Suprapubic skin (tissue), 4 donors: ENCODE measurements at places on chromosomes 12 and 14.

- DNase-seq, result no peak
These were observed 267.8 kb downstream of the KTN1 start for GRCh38 chr14:55847766-55848165.

DNA sequence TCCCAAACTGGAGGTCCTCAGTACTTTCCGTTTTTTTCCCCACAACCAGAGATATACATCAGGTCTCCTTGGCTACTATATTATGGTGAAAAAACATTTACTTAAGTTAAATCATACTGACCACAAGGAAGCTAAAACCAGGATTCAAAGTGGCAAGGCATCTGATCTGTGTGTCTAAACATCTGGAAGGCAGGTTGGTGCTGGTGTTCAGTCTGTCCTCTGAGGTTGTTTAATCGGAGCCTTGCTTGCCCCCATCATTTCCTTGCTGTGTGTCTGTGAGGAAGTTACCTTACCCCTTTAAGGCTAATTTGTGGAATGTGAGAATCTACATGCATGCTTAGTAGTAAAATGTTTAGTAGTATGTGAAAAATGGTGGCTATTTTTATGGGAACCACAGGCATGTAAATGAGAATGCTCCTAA lies 75.6 kb downstream of the GALNT4 start:
- DNase-seq, result no peak

GRCh38 chr12:77861317-77861716 lies 30.6 kb downstream of the NAV3 start:
- no peak for DNase-seq

- no peak for DNase-seq
These were observed 1.8 kb downstream of the ZDHHC22 start for GRCh38 chr14:77139540-77140358.

DNA sequence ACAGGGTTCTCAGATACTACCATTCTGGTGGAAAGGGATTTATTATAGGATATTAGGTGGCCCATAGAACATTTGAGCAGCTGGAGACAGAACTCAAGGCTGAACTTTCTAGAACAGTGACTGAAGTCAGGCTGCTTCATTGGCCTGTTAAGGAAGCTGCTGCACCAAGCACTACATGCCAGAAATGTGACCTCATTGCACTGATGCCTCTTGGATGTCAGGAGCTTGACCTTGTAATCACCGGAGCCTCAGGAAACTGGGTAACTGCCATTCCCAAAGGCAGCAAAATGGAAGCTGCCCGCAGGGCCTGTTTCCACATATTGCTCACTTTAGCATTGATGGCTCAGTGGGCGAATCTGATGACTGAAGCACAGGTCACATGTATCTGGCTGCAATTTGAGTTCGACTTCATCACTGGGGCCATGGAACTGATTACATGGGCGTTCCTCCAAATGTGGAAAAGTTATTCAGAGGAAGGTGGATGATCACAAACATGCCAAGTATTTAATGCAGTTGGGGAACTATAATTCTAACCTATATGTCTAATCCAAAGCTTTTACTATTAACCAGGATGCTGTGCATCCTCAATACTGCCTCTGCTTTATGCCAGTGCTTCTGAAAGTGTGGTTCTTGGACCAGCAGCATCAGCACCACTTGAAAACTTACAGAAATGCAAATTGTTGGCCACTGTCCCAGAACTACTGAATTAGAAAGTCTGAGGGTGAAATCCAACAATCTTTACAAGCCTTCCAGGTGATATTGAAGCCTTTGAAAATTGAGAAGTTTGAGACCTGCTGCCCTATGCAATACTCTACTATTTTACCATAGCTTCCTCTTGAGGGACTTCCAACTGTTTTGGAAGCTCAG lies 337.2 kb upstream of the NAV3 start:
- no peak for DNase-seq

DNA sequence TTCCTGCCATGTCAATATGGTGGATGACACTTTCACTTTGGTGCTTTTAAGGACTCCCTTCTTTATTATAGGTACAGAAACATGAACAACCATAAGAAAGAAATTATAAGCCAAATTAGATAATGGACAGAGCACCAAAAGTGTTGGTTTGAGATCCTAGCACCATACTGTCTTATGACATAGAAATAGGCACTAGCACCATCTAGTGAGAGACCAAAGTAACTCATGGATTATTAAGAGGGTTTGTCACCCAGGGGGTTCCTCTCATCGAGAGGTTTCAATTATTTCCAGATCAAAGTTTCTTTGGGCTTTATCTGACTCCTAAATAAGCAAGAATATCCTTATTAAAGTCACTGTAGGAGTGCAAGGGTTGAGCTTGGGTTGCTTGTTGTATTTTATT lies 153.0 kb upstream of the DIO2 start:
- no peak for DNase-seq

GRCh38 chr12:124168016-124168786 lies 126.7 kb upstream of the RFLNA start:
- DNase-seq, result no peak

DNA sequence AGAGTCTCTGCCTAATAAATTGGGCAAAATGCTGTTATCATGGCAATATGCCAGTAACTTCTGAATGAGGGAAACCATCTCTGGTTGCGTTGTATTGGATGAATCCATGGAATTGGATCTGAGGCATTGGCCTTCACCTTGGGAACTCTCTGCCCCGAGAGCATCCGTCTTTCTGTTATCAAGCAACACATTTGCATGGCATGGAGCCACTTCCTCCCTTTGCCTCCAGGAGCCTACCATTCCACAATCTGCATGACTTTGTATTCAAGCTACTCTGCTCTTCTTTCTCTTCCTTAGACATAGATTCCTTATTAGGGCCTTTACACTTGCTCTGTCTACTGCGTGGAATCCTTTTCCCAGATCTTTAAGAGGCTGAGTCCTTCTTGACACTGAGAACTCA lies 57.2 kb downstream of the RIC8B start:
- DNase-seq, result no peak

- no peak for DNase-seq
These were observed 41.1 kb downstream of the GPR19 start for GRCh38 chr12:12654691-12655460.

DNA sequence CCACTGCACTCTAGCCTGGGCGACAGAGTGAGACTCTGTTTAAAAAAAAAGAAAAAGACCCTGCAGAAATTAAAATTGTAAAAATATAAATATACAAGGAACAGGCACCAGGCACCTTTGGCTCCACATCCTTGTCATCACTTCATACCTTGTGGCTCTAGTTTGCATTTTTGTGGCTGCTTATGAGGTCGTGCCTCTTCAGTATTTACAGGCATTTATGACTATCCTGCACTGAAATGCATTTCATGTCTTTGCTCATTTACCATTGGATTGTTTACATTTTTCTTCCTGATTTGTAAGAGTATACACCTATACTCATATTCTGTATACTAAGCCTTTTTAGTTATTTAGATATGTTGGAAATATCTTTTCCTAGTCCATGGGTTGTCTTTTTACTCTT lies 20.1 kb downstream of the BICD1 start:
- no peak for DNase-seq

DNA sequence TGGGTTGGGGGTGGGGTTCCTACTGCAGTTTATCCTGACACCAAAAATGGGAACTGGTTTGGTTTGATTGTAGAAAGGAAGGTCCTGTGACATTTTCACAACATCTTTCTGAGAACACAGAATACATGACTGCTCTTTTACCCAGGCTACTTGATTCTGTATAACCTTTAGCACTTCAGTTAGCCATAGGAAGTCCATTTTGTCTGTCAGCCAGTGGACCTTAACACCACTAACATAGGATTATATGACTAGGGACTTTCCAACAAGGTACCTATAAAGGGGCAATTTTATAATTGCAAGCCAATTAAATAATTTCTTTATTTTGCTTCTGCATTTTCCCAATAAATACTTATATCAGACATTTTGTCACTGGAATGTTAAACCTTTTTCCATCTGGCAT lies 489.2 kb upstream of the MIS18BP1 start:
- no peak for DNase-seq

- no peak for DNase-seq
These were observed 22.3 kb downstream of the MNAT1 start for GRCh38 chr14:60756847-60757246.

DNA sequence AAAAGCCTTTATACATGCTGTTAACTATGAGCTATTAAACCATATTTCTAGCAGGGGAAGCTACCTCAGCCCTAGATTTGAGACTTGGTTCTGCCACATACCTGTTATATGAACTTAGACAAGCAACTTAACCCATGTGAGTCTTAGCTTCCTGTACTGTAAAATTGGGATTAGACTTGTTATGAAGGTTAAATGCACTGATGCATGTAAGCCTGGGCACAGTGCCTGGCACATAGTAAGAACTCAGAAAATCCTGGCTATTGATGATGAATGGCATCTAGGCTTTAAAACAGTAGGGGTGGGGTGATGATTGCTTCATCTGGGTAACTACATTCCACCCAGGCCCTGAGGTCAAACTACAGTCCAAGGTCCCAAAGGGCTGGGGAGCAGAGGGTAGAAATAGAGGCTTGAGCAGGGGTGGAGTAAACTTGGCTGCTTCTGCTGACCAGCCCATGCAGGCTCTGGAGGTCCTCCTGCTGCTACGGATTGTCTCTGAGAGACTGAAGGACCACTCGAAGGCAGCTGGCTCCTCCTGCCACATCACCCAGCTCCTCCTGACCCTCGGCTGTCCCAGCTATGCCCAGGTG lies 11.3 kb downstream of the ESPL1 start:
- no peak for DNase-seq

DNA sequence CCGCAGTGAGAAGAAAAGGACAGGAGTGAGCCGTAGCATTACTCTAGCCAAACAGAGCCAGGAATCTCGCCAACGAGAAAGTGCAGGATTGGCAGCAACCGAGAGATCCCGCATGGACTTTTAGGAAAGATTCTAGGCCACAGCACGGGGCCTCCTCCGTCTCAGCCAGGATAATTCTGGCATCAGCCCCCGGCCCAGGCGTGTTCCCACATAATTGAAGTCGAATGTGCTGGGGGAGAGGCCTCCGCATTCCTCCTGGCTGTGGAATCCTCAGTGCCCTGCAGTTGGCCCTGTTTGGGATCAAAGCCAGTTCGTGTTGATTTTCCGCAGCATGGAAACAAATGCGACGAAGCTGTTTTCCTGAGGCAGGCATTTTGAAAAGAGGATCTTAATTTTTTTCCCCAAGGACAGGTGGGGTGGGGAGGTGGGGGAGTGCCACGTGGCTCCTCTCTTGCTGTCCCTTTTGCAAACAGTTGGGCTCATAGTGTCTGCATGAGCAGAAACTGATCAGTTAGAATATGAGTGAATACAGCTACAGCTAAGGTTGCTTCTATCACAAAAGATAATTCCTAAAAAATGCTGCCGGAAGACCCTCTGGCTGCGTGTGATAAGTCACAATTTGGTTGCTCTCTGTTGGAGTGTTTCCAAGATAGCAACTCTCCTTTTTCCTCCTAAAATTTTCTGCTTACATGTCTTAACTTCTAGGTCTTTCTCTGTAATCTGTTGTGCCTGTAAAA lies 37.3 kb upstream of the ATXN2 start:
- peak; percentile 85 for DNase-seq

DNA sequence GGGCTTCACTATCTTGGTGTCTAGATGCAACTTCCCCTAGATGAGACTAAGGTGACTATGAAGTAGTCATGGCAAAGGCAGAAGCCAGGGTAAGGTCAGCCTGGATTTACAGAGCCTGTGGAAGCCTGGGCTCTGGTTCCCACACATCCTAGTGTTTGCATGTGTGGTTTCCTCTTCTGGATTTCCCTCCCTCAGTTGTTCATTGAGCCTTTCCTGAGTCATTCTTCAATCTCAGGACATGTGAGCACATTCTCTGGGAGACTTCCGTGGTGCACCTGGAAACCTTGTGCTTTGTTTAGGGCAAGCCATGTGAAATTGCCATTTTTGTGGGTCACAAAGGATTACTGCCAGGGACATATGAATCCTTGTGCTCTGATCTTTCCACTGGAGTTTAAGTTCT lies 236.6 kb downstream of the C12orf75 start:
- no peak for DNase-seq

DNA sequence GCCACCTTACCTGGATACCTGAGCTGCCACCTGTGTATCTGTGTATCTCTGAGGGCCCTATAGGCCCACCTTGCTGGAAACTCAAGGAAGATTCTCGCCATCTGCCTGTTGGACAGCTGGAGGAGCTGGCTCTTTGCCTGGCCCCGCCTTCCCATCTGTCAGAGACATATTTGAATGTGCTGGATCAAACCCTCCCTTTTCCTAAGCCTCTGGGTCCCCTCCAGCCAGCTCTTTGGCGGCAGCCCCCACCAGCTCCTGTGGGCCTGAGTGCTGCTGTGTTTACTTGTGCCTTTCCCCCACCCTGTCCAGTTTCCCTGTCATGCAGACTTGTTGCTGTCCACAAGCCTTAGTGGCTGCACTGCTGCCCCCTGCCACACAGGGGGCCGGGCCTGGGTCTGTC lies 55.9 kb upstream of the SRSF5 start:
- no peak for DNase-seq

- DNase-seq, result no peak
These were observed 38.0 kb downstream of the CCDC60 start for GRCh38 chr12:119372540-119372939.

GRCh38 chr14:74569387-74569786 lies 42.6 kb downstream of the LTBP2 start:
- DNase-seq, result no peak

GRCh38 chr12:79452906-79453305 lies 237.9 kb downstream of the PAWR start:
- DNase-seq, result no peak

GRCh38 chr14:90533591-90534021 lies 136.8 kb downstream of the CALM1 start:
- DNase-seq, result no peak

DNA sequence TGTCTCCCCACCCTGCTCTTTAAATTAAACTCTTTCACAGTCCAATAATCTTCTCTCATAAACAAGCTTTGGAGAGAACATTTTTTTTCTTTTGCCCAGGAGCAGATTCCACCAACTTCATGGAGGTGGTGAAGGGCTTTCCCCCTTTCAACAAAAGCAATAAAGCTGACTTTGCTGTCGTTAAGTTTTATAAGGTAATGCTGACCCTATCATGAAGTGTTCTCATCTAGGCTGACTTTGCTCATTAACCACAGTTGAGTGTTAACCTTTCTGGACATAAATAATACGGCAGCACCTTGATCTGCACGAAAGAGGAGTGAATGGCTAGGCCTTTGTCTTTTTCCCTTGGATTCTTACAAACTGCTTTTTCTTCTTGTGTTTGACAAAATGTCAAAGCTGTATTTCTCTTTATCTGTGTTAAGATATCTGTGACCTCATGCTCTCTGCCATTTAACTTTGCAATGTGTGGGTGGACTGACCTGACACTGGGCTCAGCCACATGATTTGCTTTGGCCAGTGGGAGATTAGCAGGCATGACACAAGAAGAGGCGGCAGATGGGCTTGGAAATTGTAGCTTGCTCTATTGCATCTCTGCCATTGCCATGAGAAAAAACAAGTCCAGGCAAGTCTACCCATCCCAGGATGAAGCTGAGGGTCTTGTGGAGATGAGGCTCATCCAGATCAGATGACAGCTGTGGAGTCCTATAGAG lies 470.9 kb upstream of the CCDC196 start:
- no peak for DNase-seq

GRCh38 chr14:29042551-29042950 lies 276.0 kb downstream of the FOXG1 start:
- no peak for DNase-seq

- no peak for DNase-seq
These were observed 86.5 kb upstream of the FOXN3 start for GRCh38 chr14:89503431-89503996.
